AG09309 (cell line): ENCODE measurements at places on chromosomes 13 and 19.

DNA sequence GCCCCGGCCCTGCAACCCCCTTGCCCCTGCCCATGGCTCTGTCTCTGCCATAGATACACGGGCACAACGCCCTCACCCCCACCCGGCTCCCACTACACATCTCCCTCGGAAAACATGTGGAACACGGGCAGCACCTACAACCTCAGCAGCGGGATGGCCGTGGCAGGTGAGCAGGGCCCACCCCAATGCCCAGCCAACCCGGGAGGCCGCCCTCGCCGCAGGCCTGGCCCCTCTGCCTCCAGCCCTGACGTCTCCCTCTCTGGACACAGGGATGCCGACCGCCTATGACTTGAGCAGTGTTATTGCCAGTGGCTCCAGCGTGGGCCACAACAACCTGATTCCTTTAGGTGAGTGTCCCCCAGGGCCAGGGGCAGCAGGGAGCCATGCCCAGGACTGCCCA, 7.7 kb downstream of the YIPF2 start:
- DNase-seq: no peak

DNA sequence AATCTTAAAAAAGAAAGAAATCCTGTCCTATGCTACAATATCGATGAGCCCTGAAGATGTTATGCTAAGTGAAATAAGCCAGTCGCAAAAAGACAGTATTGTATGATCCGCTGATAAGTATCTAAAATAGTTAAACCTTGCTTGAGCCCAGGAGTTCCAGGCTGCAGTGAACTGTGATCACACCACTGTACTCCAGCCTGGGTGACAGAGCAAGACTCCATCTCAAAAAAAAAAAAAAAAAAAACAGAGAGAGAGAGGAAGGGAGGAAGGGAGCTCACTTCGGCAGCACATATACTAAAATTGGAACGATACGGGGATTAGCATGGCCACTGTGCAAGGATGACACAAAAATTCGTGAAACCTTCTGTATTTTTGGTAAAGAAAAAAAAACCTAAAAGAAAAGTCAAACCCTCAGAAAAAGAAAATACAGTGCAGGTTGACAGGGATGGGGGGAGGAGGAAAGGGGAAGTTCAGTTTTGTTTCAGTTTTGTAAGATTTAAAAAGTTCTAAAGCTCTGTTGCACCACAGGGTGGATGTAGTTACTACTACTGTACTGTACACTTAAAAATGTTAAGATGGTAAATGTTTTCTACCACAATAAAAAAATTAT, 8.4 kb downstream of the CLASRP start:
- no peak for DNase-seq

GRCh38 chr19:8333767-8334457, 9.2 kb downstream of the KANK3 start:
- no peak for DNase-seq

- no peak for DNase-seq
Measured at GRCh38 chr19:55495646-55496349, 7.6 kb downstream of the SSC5D start.

GRCh38 chr19:17616961-17617806, 61.7 kb downstream of the COLGALT1 start:
- no peak for DNase-seq

DNA sequence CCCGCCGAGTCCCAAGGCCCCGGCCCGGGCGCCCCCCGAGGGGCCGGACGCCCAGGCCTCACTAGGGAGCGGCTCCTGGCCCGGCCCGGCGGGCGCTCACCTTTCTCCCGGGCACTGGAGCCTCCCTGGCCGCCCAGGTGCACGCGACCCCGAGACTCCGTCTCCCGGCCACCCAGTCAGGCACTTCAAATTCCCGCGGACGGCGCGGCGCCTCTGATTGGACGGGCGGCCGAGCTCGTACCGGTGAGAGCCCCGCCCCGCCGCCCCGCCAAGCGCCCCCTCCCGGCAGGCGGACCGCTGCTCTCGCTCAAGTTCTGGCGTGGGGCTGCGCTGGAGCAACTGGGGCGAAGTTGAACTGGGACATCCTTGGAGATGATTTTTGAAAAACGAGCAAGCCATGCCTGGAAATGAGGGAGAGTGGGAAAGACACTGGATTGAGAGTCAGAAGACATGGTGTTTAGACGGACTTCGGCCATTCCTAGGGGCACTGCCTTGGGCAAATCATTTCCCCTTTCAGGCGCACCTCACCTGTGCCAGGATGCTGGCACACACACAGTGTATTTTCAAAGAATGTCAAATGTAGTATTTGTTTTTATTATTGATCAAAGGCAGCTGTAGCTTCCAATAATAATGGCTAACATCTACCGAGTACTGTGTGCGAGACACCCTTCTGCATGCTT, 485.3 kb downstream of the UQCRFS1 start:
- DNase-seq: no peak

DNA sequence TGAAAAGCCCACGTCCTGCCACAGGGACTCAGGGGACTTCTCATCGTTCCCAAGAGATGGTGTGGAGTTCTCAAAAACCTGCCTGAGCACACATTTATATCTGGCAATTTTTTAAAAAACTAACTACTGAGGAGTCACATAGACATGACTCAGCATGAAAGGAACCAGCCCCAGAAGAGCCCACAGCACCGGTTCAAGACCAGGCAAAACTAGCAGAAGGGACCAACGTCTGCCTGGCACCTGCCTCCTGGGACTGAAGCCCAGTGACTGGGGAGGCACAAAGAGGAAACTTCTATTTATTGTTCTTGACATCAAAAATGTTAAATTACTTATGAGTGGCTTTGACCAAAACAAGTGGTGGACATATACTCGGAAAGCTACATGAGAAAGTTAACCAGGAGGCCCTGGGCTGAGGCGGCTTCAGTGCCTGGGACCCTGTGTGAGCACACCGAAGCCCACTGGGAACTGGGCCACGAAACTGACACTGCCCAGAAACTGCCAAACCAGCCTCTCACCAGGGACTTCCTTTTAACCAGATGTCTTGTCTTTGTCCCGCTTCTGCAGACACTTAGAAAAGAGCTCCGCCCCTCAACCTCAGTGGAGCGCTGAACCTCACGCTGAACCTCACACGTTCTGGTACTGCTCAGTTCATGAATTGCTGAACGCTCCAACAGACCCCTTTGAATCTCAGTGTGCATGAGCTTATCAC, 25.7 kb downstream of the C13orf46 start:
- DNase-seq: no peak

- DNase-seq: no peak
Measured at GRCh38 chr19:6489278-6490061, 7.9 kb upstream of the DENND1C start.

DNA sequence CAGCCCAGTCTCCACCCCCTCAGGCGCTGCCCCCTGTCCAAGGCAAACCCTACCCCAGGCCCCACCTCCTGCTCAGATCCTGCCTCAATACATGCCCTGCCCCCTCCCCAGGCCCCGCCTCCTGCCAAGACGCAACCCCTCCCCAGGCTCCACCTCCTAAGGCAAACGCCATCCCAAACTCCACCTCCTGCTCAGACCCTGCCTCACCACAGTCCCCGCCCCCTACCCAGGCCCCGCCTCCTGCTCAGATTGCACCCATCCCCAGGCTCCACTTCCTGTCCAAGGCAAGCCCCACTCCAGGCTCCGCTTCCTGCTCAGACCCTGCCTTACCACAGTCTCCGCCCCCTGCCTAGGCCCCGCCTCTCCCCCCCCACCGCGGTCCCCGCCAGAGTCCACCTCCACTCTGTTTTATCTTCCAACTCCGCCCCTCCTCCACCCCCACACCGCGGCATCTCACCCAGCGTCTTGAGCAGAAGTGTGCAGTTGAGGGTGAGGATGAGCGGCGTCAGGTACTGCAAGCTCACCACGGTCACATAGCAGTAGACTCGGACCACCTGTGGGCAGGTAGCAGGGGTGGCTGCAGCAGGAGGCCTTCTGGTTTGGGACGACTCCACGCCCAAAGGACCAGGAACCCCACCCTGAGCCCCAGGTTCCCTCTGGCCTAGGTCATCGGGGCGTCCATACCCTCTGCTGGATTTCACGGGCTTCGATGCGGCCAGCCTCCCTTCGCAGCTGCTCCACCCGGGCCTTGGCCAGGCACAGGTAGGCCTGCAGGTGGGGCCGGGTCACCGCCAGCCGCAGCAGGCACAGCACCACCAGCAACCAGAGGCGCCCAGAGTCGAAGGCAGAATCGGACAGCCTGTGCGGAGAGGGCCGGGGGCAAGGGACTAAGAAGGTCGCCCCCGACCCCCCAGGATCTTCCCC, 17.7 kb downstream of the TMEM161A start:
- DNase-seq: no peak

GRCh38 chr13:40576369-40576768, 90.1 kb downstream of the FOXO1 start:
- no peak for DNase-seq

DNA sequence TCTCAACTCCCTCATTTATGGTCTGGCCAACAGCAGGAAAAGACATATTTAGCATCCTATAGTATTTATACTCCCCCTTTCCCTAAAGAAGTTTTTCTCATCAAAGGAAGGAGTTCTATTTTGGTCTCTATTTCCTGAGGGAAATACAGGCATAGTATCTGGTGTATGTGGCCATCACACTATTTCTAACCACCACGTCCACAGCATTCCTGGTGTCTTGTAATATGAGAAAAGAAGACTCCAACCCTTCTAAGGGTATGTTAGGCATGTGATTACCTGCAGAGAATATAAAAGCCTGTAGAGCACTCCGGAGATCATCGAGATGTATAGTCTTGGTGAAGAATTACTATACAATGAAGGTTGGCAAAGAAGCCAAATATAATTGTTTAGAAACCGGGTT, 137.4 kb downstream of the VWA8 start:
- no peak for DNase-seq

DNA sequence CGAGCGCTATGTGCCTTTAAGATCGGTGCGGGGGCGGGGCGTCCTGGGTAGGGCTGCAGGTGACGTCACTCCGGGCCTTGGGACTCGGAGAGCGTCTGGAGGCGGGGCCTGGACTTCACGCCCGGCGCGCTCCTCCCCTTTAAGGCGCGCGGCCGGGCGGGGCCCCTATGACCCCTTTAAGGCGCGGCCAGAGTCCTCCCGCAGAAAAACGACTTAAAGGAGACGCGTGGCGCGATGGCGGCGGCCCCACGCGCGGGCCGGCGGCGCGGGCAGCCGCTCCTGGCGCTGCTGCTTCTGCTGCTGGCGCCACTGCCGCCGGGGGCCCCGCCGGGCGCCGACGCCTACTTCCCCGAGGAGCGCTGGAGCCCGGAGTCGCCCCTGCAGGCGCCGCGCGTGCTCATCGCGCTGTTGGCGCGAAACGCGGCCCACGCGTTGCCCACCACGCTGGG, at the start of gene COLGALT1:
COLGALT1 (plus strand) TSS at position 170 of the 449 bp plus-strand sequence; CDS start at position 235, 65 bp downstream.
- peak; percentile 73 for DNase-seq
